ENCODE measurements at places on chromosomes 1 and 21.

- no peak for DNase-seq
Measured at GRCh38 chr1:14791654-14792053, 193.2 kb downstream of the KAZN start.

DNA sequence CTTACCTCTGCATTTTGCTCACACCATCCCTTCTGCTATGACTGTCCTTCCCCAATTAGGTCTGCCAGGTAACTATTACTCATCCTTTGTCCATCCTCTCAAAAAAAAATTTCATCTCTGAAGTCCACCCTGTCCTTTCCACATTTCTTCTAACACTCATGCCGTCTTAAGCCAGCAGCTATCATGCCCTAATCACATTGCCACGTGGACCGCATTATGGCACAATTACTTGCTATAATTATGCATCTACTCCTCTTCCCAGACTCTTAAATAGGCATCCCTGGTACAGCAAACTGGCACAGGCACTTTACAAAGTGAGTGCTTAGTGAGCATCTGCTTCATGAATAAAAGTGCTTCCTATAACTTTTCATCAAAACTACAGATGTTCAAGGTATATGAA is 295.4 kb upstream of the ESRRG start:
- DNase-seq = no peak

DNA sequence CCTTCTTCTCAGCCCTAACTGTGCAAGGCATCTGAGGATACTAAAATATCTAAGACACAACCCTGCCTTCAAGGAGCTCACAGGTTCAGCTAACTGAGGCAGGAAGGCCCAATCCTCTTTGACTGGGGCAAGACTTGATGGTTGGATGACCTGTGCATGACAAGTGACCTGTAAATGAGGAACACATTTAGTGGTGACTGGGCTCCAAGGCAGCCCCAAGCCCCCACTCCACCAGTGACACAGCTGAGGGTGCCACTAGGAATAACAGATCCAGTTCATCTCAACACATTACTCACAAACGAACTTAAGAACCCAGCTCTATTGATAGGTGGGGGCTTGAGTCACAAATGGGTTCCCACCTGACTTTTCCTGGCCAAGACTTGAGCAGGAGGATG is 244.7 kb upstream of the IRF2BP2 start:
- DNase-seq = no peak

GRCh38 chr21:17782051-17782450 is 37.1 kb downstream of the C21orf91 start:
- no peak for DNase-seq

DNA sequence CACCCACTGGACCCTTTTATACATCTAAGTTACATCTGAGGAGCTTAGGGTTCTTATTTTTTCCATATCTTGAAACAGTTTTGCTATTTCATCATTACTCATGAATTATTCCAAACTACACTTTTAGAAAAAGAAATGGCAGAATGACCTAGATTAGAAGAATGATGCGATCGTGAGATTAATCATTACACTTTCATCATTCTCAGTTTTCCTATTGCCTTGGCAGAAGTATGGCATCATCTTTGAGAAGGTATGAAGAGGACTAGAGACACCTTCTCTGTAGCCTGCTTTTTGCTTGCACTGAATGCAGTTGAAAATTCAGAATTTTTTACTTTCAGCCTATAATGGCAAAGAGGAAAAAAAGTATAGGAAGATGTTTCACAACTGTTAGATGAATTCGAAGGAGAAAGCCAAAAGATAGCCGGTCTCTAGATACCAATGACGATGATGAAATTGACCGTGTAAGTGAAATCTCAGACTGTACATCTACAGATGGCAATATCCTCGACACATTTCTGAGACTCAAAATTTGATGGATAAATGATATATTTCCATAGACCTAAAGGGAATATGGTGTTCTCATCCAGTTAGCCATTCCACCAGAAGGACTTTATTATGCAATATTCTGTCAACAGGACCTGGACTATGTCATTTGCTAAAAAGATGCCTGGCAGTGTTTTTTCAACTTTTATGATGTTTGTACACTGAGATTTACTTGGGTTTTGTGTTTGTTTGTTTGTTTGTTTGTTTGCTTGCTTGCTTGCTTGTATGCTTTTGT is 191.8 kb downstream of the TOMM20 start:
- DNase-seq = peak; percentile 24

DNA sequence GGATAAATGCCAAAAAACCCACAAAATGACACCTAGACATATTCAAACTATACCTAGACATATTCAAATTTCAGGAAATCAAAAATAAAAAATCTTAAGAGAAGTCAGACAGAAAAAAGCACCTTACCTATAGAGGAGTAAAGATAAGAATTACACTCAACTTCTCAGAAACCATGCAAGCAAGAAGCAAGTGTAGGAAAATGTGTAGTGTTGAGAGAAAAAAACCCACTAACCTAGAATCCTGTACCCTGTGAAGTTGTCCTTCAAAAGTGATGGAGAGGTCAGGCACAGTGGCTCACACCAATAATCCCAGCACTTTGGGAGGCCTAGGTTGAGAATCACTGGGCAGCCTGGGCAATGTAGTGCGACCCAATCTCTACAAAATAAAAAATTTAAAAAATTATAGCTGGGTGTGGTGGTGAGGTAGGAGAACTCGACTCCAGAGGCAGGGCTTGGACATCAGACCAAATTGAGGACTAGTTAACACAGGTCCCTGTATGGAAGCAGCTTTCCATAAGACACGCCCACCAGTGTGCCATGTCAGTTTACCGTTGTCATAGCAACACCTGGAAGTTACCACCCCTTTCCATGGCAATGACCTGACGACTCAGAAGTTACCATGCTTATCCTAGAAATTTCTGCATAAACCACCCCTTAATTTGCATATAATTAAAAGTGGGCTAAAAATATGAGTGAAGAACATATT is 20.7 kb downstream of the PDIK1L start:
- peak; percentile 17 for DNase-seq

DNA sequence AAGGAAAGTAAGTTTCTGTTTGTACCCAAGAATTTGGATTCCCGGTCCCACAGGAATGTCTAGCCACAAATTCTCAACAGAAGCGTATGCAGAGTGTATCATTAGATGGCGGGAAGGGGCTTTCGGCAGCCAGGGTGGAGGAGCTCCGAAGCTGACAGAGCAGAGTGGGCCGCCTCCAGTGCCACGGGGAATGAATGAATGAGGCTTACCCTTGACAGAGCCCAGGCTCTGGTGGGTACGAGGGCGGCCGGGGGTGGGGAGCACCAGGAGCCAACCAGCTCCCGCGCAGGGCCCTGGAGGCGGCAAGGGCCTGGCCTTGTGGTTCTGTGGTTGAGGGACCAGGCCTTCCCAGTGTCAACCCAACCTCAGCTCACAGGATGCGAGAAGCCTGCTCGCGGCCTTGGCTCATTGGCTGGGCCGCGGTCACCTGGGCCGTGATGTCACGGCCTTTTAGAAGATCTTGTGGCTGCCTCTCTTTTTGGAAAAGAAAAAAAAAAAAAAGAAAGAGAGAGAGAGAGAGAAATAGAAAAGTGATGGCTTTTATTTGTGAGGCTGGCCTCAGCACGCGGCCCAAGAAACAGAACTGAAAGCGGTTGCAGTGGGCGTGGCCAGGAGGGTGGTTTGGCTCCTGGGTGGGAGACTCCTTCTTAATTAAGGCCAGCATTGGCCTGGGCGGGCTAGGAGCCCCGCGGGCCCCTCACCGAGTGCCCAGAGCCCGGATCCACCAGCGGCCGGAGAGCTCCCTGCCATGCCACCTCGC is 34.9 kb upstream of the RUNX3 start:
- peak; percentile 77 for DNase-seq

GRCh38 chr1:245512181-245512888 is 357.6 kb downstream of the KIF26B start:
- peak; percentile 17 for DNase-seq

DNA sequence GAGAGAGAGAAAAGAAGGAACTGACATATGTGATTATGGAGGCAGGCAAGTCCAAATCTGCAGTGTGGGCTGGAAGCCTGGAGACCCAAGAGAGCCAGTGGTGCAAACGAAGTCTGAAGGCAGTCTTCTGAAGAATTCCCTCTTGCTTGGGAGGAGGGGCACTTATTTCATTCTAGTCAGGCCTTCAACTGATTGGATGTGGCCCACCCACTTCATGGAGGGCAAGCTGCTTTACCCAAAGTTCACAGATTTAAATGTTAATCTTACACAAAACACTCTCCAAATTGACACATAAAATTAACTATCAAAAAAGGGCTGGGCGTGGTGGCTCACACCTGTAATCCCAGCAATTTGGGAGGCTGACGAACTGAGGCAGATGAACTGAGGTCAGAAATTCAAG is 103.5 kb upstream of the RAB3GAP2 start:
- DNase-seq = no peak

- DNase-seq = no peak
Measured at GRCh38 chr1:7121622-7121988, 336.4 kb downstream of the CAMTA1 start.

- DNase-seq = no peak
Measured at GRCh38 chr1:173195596-173196088, 11.5 kb downstream of the TNFSF4 start.

DNA sequence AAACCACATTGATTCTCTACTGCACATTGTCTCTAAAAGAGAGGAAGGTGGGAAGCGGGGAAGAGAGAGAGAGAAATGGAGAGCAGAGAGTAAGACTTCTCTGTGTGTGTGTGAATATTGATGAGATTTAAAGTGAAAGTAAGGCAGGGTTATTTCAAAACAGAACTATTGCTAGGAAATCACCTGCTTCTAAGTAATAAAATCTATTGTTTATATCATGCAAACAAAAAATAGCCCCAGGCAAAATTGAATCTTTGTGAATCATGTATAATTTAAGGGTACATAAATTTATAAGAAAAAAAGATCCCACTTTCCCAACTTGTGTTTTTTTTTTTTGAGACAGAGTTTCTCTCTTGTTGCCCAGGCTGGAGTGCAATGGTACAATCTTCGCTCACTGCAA is 1.2 kb upstream of the GBP7 start:
- DNase-seq = no peak

DNA sequence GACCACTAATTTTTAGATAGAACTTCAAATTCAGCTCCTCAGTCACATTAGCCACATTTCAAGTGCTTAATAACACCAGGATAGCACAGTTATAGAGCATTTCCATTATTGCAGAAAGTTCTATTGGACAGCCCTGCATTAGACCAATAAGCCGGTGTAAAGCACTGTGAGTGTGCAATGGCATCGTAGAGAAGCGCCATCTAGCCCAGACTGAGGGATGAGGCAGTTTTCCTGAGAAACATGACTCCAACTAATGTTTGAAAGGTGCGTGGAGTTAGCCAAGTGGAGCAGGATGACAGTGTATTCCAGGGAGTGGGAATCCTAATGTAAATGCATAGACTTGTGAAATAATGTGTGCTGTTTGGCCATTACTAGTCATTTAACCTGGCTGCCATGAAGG is 7.7 kb downstream of the RPE65 start:
- no peak for DNase-seq

GRCh38 chr1:61448914-61449313 is 276.0 kb downstream of the TM2D1 start:
- DNase-seq = no peak

GRCh38 chr1:211921579-211922095 is 91.1 kb upstream of the LPGAT1 start:
- DNase-seq = no peak

DNA sequence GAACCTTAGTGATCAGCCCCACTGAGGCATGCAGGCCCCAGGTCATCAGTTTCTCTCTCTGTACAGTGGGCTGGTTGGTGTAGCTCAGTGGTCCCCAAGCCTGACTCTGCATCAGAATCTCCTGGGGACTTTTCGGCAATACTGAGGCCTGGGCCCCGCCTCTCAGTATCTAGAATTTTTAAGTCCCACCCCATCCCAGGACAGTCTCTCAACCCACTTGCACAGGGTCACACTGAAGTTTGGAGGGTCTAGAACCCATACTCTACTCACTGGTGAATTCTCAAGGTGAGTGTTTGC is 216.4 kb downstream of the MATN1 start:
- DNase-seq = no peak

DNA sequence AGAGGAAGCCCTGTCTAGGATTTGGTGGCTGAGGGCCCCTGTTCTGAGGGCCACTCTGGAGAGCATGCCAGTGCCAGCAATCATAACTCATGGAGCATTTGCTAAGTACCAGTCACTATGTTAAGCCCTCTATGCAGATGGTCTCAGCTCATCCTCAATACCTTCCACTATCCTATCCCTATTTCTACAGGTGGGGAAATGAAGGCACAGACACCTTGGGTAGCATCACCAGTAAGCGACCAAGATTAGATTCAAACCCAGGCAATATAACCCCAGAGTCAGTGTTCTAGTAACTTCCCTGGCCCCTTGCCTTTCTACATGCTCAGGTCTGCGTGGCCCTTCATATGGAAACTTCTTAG is 7.9 kb upstream of the NBPF1 start:
- no peak for DNase-seq

- peak; percentile 2 for DNase-seq
Measured at GRCh38 chr1:47578721-47579419, 141.0 kb downstream of the FOXD2 start.

DNA sequence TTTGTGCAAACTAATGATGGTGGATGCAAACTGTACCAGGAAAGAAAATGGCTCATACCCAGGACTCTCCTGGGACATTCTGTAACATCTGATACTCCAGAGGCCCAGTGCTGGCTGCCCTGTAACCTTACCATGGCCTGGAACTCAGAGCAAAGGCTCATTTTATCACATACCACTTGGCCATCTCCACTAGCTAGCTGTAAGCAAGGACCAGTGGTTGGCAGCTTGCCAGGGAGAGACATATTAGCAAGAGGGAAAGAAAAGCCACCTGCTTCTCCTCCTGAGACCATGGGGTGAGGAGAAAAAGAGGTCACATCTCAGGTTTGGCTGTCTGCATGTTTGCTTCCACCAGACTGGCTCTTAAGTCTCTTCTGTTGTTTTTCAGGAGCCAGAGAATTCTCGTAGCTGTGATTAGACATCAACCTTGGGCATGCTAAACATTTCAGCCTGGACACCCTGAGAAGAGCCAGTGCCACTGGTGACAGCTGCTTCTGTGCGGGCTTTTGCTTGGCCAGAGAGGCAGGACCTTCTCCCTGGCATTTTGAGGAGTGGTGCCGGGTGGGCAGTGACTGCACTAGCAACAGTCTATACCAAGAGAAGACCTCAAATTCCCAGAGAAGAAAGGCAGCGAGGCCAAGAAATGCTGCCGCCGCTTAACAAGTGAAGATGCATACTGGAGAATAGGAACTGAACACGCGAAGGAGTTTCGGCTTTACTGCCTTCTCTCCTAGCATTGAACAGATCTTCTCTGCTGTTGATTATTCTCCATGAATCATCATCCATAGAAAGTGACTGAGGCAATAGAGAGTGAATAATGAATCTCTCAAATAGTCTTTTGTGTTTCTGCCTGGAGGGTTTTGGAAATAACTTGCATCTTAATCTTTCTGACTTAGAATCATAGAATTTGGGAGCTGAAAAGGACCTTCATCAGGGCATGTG is 6.7 kb upstream of the INKA2 start:
- no peak for DNase-seq

Data from mesenchymal stem cell (in vitro differentiated cells and primary cell).